ENCODE measurements at places on chromosomes 4 and X.

GRCh38 chr4:165627128-165627527, 245.9 kb upstream of the TLL1 start:
- DNase-seq, result no peak

DNA sequence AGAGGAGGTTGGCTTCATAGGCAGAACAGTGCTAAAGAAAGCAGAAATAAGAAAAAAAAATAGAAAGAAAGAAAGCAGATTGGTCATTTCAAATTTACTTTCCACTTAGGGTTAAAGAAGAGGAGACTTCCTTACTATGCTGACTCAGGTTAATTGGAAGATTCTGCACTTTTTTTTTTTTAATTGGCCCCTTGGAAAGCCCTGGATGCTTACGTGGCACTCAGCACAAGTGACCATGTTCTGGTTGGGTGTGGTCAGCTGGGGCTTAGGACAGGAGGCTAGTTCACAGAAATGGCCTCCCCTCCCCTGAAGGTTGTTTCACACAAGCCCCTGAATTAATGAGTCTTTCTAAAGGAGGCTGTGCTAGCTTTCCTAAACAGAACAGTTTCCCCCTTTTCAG, 14.5 kb downstream of the MAGEA9B start:
- DNase-seq, result no peak

- no peak for DNase-seq
These were observed 134.0 kb upstream of the ANXA3 start for GRCh38 chr4:78417603-78418002.

- DNase-seq, result no peak
These were observed 165.9 kb downstream of the PDGFC start for GRCh38 chr4:156805696-156806095.
